BE2C (cell line): ENCODE measurements at places on chromosomes 6 and 20.
A peak's percentile ranks its signal among the peaks of the same experiment; 100 is the strongest.

DNA sequence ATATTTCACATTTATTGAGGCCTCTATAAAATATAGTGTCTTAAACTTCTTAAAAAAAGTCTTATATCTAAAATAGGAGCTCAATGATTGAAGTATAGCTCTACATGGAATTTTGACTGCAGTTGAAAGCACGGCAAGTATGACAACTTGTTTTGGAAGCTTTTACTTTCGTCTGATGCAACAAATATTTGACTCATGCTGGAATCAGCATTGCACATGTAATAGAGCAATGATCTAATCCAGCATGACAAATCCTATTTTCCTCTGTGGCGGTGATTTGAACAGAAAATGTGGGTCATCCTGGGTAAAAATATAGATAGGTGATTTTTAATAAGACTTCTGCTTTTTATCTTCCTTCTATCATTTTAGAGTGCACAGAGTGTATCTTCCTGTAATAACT lies 111.6 kb downstream of the TINAG start:
- DNase-seq = no peak

DNA sequence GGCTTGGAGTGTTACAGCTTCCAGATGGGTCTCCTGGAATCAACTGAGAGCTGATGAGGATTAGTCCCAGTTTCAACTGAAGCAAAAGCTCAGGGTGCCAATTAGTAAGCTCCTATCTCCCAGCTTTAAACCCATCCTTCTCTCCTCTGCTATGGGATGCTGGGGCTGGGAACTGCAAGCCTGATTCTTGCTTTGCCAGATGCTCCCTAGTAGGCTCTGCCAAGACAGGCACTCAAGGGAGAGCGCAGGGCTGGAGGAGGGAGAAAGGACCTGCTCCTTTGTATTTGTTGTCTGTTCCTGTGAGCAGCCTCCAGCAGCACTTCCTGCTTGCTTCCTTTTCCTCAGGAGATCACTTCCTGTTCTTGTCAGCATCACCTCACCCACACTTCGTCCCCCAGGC lies 309.7 kb downstream of the KIF16B start:
- no peak for DNase-seq

DNA sequence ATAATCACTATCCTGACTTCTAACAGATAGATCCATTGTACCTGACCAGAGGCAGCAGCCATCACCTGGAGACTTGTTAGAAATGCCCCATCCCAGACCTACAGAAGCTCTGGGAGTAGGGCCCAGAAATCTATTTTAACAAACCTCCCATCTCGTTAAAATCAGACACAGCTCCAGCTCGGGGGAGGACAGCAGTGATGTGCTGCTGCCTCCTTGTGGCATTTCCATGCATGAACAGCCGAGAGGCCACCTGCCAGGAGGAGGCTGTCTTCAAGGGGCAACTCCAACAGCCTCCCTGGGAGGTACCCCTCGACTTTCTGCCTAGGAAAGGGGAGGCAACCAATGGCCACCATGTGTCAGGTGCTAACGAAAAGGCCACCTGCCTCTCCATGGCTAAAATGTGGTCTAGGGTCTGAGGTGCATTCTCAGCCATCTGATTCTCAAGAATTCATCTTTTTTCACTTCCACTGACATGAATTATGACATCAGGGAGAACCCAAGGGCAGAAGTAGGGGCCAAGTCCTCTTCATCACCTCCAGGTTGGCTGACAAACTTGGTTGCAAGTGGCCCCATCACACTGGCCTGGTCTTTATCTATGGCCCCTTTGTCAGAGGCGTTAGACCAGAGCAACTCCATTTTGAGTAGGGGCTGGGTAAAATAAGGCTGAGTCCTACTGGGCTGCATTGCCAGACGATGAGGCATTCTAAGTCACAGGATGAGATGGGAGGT lies 12.2 kb upstream of the KCNK15 start:
- DNase-seq = peak; percentile 71

DNA sequence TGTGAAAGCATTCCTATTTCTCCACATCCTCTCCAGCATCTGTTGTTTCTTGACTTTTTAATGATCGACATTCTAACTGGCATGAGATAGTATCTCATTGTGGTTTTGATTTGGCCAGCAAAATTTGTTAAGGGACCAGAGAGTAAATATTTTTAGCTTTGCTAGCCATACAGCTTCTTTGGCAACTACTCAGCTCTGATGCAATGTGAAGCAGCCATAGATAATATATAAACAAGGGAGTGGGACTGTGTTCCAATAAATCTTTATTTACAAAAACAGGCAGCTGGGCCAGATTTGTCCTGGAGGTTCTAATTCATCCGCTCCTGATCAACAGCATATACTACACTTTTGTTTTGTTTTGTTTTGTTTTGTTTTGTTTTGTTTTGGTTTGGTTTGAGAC lies 202.9 kb downstream of the ZNF217 start:
- DNase-seq = no peak

- no peak for DNase-seq
Observed at GRCh38 chr6:117498159-117498558, 15.7 kb downstream of the DCBLD1 start.

DNA sequence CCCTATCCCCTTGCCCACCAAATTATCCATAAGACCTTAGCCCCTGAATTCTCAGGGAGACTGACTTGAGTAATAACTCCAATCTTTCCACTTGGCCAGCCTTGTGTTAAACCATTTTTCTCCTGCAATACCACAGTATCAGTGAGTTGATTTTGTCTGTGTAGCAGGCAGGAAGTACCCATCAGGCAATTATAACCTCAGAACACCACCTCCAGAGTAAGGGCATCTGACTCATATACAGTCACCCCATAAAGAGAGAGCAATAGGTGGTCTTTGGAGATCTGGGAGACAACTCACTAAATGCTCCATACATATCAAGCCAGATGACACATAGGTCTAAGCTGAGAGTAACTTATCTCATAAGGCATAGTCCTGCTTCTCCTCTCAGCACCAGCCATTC lies 83.7 kb downstream of the FILIP1 start:
- no peak for DNase-seq

- no peak for DNase-seq
Observed at GRCh38 chr20:31488115-31488514, 13.0 kb downstream of the REM1 start.

- no peak for DNase-seq
Observed at GRCh38 chr20:63930971-63931553, 25.2 kb downstream of the UCKL1 start.

DNA sequence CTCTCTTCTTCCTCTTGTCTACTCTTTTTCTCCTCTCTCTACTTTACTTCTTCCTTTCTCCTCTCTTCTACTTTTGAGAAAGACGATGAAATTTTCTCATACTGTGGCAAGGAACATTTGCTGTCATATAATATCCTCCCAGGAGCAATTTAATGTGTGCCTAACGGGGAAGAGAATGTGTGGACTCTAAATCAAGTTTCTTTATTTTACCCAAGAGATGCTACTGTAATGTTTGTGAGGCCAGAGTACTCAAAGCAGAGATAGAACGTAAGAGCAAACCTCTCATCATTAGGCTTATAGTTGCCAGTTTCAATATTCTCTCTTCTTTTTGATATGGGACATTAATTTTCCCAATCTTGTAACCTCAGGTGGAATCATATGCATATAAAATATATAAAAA lies 801.4 kb downstream of the BCKDHB start:
- DNase-seq = no peak

DNA sequence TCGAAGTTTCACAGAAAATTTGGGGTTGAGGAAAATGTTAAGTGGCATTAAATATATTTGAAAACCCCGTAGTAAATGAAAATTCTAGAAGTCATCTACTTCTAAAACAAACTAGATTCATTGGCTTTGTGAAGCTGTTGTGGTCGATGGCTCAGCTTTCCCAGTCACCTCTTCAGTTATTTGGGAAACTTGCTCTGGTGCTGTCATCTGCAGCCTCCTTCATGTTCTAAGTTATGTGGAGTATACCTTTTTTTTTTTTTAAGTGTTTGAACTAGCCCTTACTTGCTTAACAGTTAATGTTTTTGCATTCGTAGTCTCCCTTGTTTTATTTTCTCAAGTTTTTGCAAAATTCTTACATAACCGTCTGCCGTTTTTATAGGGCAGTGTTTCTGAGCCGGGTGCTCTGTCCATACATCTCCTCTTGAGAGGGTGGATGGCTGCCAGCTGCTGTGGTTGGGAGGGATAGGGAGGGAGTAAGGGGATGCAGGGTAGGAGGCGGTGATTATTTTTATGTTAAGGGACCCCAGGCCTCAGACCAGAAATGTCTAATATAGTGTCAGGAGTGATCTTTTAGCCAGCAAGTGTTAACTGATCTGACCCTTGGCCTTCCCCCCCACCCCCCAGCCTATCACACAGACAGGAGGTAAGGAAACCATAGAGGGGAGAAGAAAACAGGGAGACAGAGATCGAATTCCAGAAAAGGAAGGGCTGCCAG lies 7.1 kb downstream of the RREB1 start:
- no peak for DNase-seq

GRCh38 chr6:111552241-111552744 lies 53.4 kb downstream of the TRAF3IP2 start:
- DNase-seq = peak; percentile 46

GRCh38 chr6:36837686-36838085 lies 1.6 kb downstream of the CPNE5 start:
- DNase-seq = no peak

GRCh38 chr6:4977468-4977867 lies 26.4 kb downstream of the RPP40 start:
- no peak for DNase-seq

- no peak for DNase-seq
Observed at GRCh38 chr6:37041521-37041920, 36.1 kb downstream of the FGD2 start.

DNA sequence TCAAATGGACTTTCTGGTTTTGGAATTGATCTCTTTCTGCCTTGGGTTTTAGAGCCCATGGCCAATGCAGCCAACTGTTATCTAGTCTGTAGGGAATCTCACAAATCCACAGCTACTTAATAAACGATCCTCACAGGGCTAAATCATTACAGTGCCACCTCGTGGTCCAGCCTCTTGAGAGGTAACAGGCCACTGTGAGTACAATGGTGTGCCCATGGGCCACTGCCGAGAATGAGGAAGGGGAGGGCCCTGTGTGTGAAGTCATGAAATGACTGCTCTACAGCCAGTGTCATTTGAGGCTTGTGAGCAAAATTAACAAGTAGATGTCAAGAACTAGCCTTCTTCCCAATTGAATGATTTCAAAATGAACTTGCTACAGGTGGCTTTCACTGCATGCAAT lies 54.3 kb upstream of the GMPR start:
- peak; percentile 52 for DNase-seq

DNA sequence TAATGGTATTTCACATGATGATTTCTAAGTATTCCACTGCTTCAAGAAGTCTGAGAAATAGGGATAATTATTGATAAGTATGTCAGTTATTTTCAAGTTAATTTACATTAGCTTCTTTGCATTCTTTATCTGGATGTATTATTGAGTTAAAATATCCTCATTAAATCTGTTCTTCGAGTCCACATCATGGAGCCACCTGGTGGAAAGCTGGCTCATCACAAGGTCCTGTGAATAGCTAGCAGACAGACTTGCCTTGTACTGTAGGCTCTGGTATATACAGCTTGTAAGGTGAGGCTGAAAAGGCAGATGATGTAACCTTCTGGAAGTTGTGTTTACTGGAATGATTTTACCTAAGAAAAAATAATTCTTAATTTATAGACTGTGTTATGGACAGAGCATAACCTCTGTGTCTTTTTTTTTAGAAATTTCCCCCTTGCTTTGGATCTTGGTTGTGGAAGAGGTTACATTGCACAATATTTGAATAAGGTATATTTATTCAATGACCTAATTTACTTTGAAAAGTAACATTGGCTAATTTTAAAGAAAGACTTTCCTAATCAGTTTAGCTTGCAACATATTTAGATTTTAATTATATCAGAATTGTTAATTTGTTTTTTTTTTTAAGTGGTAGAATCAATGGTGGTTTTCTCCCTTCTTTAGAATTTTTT lies 3.5 kb downstream of the NDUFAF5 start:
- DNase-seq = peak; percentile 66

DNA sequence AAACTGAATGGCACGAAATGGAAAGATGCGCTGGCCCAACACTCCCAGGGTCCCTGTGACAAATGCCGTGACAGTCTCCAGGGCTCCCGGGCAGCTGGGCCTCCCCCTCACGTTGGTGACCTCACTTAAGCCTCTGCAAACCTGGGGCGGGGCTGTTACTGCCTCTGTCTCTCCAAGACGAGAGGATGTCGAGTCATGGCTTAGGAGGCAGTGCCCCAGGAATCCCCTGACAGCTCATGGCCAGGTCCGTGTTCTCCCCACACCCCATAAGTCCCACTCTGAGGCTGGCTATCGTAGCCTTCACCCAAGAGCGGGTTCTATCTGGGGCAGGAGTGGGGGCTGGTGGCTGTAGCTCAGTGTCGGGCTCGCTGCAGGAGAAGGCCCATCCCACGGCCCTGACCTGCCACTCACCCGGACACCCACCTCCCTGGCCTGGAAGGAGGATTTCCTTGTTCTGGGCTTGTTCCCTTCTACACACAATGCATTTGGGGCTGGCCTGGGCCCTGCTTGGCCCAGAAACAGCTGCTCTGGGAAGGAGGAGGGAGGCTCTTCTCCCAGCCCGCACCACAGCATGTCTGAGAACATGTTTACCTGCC lies 5.6 kb upstream of the RPS21 start:
- DNase-seq = no peak

- DNase-seq = no peak
Observed at GRCh38 chr20:60926831-60927230, 325.2 kb upstream of the CDH4 start.

GRCh38 chr20:17281478-17281877 lies 54.6 kb downstream of the PCSK2 start:
- DNase-seq = peak; percentile 57

- DNase-seq = no peak
Observed at GRCh38 chr20:14744723-14745122, 407.3 kb upstream of the FLRT3 start.

DNA sequence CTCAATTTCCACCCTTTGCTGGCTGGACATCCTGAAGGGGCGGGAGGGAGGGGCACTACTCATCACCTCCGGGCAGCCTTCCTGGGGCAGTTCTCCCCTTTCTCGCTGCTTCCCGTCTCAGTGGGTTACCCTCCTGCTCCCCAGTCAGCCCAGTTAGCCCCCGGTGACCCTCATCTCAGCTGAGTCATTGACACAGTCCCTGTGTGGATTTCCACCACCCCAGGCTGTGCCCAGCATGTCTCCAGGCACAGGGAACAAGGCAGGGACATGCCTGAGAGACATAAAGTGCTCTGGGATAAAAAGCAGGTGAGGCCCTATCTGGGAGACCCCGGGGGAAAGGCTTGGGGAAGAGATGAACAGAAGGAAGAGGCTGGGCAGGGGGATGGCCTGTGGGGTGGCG lies 29.9 kb upstream of the HMGA1 start:
- no peak for DNase-seq

DNA sequence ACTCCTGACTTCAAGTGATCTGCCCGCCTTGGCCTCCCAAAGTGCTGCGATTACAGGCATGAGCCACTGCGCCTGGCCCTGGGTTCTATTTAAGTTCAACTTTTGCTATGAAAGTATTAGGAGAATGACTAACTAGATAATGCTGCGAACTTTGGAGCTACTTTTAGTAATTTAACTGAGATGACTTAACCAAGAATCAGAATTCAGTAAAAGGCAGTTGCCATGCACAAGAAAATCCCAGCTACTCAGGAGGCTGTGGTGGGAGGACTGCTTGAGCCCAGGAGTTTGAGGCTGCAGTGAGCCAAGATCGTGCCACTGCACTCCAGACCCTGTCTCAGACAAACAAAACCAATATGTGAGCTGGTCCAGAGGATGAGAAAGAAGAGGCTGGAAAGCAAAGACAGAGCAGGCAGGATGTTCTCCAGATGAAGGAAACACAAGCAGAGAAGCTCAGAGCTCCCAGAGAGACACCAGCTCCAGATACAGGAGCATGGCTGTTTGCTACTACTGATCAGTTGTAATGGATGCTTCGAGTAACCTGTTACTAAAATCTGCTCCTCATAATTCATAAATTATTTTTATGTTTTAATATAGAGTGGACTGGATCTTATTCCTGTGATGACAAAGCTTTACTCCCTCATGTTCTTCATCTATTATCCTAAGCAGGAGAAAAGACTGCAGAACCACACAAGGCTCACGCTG lies 23.9 kb downstream of the ZNF217 start:
- DNase-seq = no peak
